Sigmoid colon (tissue), 7 donors: ENCODE measurements at places on chromosomes 12 and 14. TPM values are rescaled to one million over a fixed set of nuclear protein-coding genes. Genes with fewer than 3 reads are reported as not detected.

DNA sequence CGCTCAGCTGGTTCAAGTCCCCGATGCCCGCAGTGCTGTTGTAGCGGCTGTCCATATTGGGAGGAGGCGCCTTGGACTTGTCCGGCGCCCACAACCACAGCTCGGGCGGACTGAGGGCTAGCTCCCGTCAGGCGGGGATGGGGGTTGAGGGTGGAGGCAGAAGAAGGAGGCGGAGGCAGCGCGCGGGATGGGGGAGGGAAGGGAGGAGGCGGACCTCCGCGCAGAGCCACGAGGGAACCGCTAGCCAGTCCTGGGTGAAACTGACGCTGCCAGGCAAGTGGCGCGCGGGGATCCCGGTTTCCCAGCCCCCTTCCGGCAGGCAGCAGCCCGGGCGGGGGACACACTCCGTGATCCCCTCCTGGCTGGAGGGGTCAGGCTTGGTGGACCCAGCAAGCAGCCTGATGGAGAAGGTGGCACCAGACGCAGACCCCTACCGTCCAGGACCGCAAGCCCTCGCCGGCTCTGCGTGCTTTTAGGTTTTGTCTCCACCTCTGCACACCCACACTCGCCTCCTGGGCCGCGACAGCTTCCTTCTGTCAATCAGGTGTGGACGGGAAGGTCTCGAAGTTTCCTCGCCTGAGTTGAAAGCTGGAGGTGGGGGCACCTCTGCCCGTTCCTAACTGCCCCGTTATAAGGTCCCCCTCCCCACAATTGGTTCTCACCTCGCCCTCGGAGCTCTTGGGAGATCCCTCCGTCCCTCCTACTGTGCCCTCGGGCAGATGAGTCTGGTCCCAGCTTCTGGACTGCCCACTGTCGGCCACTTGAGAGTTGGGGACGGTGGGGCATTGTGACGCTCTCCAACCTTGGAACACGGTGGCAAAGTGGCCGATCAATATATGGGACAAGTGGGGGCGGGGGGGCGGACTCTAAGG, at the start of gene CPNE8:
Gene CPNE8 (minus strand): TSS at position 112 of the 872 bp plus-strand sequence. CDS start 57 bp downstream, at position 55.
- H3K4me1 ChIP-seq, result peaks cover 6% of the 10 kb centered on the region
- peak within 1 kb of the TSS; percentile 56 for H3K4me3 ChIP-seq
- peak; percentile 95 for DNase-seq
- H3K36me3 ChIP-seq, result no peaks in the 10 kb centered on the region
- peak within 1 kb of the TSS; percentile 91 for H3K27ac ChIP-seq
- H3K27me3 ChIP-seq, result no peaks in the 10 kb centered on the region

DNA sequence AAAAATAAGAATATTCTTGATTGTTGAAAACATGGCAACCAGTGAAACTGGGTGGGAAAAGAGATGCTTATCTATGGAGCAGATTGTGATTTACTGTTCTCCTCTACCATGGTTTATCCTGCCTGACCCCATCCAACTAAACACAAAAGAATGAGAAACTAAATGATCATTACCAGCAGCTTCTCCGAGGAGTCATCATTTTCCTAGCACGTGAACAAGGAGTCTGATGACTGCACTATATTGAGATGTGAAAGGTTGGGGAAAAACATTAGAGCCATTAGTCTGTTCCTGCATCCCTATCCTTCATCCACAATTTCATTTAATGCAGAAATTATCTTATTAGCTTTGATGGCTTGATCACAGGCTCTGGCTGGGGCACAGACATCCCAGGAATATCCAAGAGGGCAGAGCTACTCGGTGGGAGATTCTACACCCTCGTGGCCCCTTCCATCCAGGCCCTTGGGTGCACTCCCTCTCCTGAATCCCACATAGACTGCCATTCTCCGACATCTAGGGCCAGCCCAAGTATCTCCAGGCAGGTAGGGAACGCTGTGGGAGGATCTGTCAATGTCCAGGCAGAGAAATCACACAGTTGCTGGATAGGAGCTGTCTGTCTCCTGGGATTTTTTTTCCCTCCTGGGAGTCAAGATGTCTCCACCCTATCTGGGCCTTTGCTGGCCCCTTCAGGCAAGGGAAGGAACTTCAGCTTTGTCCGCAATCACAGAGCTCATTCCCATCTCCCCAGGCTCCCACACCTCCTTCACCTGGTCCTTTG, 43.3 kb upstream of the DHRS4 start:
- H3K36me3 ChIP-seq, result no peaks in the 10 kb centered on the region
- H3K4me1 ChIP-seq, result no peaks in the 10 kb centered on the region
- H3K4me3 ChIP-seq, result no peak overlapping the region
- H3K27ac ChIP-seq, result no peak overlapping the region
- H3K27me3 ChIP-seq, result no peaks in the 10 kb centered on the region

Gene AKAP5
- 4.4 TPM for polyA plus RNA-seq

- no peaks in the 10 kb centered on the region for H3K4me1 ChIP-seq
- DNase-seq, result no peak
- no peaks in the 10 kb centered on the region for H3K27me3 ChIP-seq
- no peaks in the 10 kb centered on the region for H3K36me3 ChIP-seq
Observed at GRCh38 chr12:8855891-8856290, 33.5 kb downstream of the A2ML1 start.

Gene ADAMTS20
- not detected for polyA plus RNA-seq

DNA sequence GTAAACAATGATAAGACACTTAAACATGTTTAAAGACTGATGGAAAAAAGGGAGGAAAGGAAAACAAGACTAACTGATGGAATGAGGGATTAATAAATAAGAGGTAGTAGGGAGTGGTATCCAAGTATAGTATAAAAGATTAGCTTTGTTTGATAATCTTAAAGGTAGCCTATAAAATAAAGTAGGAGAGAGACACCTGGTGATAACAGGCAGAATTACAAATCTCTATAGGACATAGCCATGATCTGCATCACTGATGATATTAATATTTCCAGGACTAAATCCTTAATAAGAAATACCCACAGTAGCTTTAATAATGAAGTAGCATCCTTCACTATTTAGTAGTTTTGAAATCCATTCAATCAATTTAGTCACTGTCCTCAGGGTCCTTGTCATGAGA, 30.4 kb downstream of the DLGAP5 start:
- no peaks in the 10 kb centered on the region for H3K36me3 ChIP-seq
- no peak overlapping the region for H3K27ac ChIP-seq
- H3K4me1 ChIP-seq, result no peaks in the 10 kb centered on the region

DNA sequence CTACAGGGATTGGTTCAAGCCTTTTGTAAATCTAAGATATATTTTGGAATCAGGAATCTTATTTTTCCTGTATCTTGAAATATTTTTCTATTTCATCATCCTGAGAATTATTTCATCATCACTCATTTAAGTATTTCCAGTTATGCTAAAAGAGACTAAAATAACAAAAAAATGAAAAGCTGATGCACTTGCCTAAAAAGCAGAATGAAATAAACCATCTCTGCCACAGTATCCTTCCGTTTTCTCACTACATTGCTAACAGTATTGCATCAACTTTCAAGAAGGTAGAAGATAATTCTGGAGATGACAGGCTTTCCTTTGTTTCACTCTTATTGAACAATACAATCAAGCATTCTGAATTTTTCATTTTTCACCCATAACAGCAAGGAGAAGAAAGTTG, 31.1 kb upstream of the EIF5 start:
- H3K4me3 ChIP-seq, result no peak overlapping the region
- H3K27me3 ChIP-seq, result peaks cover 3% of the 10 kb centered on the region
- no peak for DNase-seq

Gene TMEM30B
- 12.0 TPM for polyA plus RNA-seq

GRCh38 chr14:105844810-105845724, 318.7 kb downstream of the TMEM121 start:
- no peaks in the 10 kb centered on the region for H3K36me3 ChIP-seq
- no peak for DNase-seq
- no peak overlapping the region for H3K4me3 ChIP-seq
- H3K4me1 ChIP-seq, result no peaks in the 10 kb centered on the region
- no peak overlapping the region for H3K27ac ChIP-seq
- H3K27me3 ChIP-seq, result no peaks in the 10 kb centered on the region

Gene KRT82
- polyA plus RNA-seq, result not detected

GRCh38 chr14:54343272-54344121, 53.3 kb upstream of the CDKN3 start:
- no peaks in the 10 kb centered on the region for H3K4me1 ChIP-seq
- H3K4me3 ChIP-seq, result no peak overlapping the region
- H3K36me3 ChIP-seq, result no peaks in the 10 kb centered on the region
- no peaks in the 10 kb centered on the region for H3K27me3 ChIP-seq

Gene FGF23
- not detected for polyA plus RNA-seq

Gene MAP3K9
- 0.60 TPM for polyA plus RNA-seq

DNA sequence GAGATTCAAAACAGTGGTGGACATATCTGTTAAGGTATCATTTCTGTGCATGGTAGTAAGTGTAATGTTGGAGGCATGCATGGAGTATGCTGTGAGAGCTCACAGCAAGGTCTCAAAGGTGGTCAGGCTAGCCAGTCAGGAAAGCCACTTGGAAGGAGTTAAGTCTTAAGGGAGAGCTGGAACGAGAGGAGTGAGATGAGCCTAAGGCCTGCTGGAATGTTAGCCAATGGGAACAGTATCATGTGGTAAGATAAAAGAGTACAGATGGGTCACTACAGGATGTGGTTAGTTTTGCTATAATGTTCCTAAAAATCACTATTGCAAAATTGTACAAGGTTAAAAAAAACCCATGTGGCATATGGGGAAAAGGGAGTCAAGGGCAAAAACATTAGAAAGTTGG, 311.7 kb upstream of the E2F7 start:
- no peaks in the 10 kb centered on the region for H3K36me3 ChIP-seq
- DNase-seq, result no peak
- H3K4me1 ChIP-seq, result no peaks in the 10 kb centered on the region
- H3K27ac ChIP-seq, result no peak overlapping the region
- H3K4me3 ChIP-seq, result no peak overlapping the region

Gene ADCY4
- polyA plus RNA-seq, result 16.5 TPM

GRCh38 chr12:66633676-66634075, 45.2 kb downstream of the GRIP1 start:
- DNase-seq, result no peak
- no peak overlapping the region for H3K4me3 ChIP-seq
- peaks cover 14% of the 10 kb centered on the region for H3K4me1 ChIP-seq
- no peak overlapping the region for H3K27ac ChIP-seq
- no peaks in the 10 kb centered on the region for H3K27me3 ChIP-seq

Gene RFX4
- 0.01 TPM for polyA plus RNA-seq

GRCh38 chr14:99593971-99594841, 9.8 kb downstream of the CCDC85C start:
- peak overlapping the region; percentile 72 for H3K27ac ChIP-seq
- H3K4me1 ChIP-seq, result peaks cover 97% of the 10 kb centered on the region
- DNase-seq, result no peak
- H3K36me3 ChIP-seq, result no peaks in the 10 kb centered on the region
- H3K4me3 ChIP-seq, result no peak overlapping the region
- H3K27me3 ChIP-seq, result no peaks in the 10 kb centered on the region

Gene OTOGL
- 0.07 TPM for polyA plus RNA-seq
